Stimulated activated CD4-positive, alpha-beta T cell treated with anti-CD3 and anti-CD28 coated beads, TNF-alpha, amount 100 ng/mL, for 24 hours (primary cell): ENCODE measurements at places on chromosomes 3 and 15.
A peak's percentile ranks its signal among the peaks of the same experiment; 100 is the strongest.

DNA sequence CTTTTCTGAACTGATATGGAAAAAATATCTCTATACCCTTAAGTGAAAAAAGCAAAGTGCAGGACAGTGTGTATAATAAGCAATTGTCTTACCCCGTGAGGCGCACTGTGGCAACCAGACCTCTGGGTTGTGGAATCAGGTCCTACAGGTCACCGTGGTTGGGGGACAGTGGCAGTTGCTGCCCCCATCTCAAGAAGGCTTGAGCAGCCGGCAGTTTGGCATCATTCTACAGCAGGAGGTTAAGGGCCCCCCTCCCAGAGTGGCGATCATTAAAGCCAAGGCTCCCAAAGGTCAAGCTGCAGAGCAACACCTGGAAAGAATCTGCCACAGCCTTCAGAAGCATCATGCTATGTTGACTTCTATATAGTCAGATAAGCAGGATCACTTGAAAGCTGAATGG is 56.1 kb upstream of the HERC1 start:
- no peak for DNase-seq

DNA sequence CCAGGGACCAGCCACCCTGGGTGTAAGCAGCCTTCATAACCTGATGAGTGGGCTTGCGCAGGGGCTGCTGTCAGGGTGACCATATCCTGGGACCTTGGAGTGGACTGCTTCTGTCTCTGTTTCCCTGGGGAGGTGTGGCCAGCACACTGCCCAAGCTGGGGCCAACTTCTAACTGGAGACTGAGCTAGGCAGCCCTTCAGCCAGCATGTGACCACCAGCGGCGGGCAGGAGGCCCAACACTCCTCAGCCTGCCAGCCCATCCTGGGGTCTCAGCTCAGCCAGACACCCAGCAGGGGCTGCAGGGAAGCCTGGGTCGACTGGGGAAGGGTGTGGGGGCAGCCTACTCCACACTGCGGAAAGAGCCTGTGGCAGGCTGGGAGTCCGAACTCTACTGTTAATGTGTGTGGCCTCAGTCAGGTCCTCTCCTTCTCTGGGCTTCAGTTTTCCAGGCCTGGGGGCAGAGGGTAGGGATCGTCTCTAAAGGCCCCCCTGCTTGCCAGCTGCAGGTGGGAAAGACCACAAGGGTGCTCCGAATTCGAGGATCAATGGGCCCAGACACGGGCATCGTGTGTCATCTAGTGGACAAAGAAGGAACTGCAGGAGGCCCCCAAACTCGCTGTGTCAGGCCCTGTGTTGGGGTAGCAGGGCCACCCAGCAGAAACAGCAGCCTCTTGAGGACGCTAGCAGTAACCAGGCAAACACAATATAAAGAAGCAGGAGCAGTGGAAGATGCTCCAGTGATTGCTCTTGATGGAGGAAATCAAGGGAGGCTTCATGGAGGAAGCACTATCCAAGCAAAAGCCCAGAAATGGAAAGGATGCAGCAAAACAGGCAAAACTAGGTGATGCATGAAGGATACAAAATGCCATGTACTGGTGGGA is 2.0 kb upstream of the SEMA3G start:
- peak; percentile 40 for DNase-seq

GRCh38 chr15:53384417-53384816 is 375.0 kb downstream of the WDR72 start:
- DNase-seq, result no peak

DNA sequence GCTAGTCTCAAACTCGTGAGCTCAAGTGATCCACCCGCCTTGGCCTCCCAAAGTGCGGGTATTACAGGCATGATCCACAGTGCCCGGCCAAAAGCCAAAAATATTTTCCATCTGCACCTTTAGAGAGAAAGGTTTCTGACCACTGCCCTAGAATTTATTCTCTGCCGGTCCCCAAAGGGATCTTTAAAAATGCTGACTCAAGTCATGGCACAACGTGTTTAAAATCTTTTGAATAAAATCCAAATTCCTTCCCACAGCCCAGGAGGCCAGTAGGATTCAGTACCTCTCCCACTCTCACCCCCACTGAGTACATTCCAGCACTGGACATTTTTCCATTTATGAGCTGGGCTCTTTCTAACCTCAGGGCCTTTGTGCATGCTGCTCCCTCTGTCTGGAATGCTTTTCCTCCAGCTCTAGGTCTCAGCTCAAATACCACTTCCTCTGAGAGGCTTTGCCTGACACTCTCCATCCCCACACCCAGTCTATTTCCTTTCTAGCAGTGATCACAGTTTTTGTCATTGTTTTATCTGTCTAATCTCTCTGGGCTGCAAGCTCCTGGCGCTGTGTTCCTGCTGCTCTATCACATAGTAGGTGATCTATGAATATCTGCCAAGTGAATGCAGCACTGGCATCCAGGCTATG is 502.9 kb downstream of the SHQ1 start:
- DNase-seq, result no peak

GRCh38 chr3:114562557-114562956 is 268.7 kb downstream of the TIGIT start:
- DNase-seq, result no peak

DNA sequence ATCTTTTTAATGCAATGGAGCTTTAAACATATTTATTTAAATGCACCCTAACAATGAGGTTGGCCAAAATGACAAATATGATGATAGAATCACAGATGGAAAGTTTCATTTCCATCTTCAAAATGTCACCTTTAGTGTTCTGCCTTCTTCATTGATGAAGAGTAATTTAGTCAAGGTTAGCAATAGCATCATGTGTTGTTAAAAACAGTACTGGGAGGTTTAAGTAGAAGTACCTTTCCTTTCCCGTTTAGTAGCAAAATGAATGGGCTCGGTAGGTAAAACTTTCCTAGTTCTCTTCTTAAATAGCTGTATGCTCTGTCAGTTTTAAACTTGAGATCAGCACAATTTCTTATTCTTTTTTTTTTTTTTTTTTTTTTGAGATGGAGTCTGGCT is 35.1 kb downstream of the EIF2AK4 start:
- DNase-seq, result no peak

DNA sequence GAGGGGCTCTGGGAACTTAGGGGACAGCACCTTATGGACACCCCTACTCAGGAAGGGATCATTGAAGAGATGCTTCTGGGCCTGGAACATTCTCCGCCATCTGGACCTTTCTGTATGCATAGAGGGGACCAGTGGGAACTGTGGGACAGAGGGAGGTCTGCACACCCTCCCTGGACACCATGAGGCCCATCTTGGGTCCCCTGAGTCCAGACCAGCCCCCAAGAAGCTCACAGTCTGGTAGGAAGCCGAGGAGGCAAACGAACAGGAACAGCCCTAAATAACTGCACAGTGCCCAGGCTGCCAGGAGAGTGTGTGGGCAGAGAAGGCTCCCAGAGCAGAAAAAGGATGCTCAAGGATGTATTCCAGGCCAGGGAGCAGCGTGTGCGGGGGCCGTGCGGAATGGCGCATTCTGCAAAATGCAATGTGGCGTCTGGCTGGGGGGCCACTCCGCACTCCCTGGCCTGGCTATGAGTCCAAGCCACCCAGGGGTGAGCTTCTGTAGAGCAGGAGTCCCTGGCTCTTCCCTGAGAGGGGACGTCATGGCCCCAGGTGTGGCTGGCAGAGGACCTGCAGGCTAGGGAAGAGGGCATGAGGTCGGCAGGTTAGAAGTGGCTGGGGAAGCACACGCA is 24.5 kb upstream of the KLF13 start:
- DNase-seq, result no peak

DNA sequence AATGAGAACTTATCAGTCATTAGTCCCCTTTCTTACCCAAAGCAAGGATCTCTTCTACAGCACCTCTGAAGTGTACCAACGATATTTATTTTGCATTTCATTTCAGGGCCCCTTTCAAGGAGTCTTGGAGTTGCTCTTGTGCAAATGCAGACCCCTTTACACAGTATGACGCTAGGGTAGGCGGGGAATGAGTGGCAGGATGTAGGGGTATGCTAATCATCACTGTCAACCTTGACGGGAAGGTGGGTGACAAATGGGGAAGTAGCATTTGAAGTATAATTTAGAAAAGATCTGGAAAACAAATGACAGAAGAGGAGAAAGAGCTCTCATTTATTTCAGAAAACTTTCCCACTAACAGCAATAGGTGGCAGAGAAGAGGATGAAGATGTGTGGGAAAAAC is 94.4 kb downstream of the LRRN1 start:
- no peak for DNase-seq

DNA sequence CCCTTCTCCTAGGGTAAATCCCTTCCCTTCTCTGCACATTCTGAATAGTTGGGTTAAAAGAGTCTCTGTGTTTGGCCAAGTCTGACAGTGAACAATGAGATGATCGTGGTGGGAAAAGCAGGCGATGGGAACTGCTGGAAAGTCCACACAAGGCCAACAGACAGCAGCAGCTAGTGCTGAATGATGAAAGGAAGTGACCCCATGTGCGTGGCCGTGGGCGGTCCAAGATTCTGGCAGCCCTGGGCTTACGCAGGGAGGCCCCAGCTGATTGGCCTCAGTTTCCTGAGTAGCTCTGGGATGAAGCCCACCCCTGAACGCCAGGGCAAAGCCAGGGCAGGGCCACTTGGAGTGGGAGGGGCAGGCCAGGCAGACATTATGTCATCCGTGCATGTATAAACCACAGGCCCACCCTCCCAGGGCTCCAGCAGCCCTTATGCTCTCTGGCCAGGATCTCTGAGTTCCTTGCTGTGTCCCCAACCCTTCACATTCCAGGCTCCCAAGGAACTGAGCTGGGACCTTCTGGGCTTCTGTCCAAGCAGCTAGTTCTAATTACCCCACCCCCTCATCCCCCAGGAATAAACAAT is 57.8 kb downstream of the CDC25A start:
- no peak for DNase-seq

- no peak for DNase-seq
Observed at GRCh38 chr15:38274135-38274534, 21.5 kb downstream of the SPRED1 start.

GRCh38 chr3:48826451-48826850 is 21.2 kb downstream of the PRKAR2A start:
- no peak for DNase-seq

DNA sequence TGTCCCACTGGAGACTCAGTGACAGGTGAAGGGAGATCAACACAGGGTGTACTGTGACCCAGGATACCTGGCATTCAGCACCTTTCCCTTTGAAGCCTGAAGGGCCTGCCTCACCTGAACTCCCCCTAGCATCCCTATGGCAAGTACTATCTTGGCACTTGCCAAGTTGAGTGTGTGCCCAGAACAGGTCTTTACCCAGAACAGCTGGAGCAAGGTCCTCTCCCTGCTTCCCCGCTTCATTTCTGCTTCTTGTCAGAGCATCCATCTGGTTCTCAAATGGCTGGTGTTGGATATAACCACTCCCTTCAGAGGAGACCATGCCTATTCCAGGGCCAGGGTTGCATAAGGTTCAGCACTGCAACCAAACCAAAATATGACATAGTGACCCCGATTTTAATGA is 73.0 kb downstream of the FAM43A start:
- no peak for DNase-seq

- DNase-seq, result no peak
Observed at GRCh38 chr3:97360804-97361203, 403.8 kb upstream of the ARL6 start.
